ENCODE measurements at places on chromosomes 7 and 10.

DNA sequence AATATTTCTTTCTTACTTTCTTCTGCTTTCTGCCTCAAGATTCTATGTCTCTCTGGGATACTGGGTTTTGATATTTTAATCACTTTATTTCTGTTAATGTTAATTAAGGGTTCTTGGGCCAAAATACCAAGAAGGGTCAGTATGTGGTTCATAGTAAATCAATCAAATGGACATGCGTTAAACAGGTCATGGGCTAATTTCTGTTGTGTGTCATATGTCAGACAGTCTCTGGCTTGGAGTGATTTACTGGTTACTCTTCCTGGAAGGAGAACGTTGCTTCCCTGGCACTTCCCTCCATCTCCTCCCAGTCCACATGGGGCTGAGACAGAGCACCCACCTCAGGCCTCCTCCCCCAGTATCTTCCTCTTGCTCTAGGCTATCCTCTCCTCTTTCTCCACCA is 489.1 kb downstream of the SUGCT start:
- no peak for DNase-seq

- DNase-seq: no peak
These were observed 75.3 kb upstream of the PPP1R9A start for GRCh38 chr7:94832051-94832450.

DNA sequence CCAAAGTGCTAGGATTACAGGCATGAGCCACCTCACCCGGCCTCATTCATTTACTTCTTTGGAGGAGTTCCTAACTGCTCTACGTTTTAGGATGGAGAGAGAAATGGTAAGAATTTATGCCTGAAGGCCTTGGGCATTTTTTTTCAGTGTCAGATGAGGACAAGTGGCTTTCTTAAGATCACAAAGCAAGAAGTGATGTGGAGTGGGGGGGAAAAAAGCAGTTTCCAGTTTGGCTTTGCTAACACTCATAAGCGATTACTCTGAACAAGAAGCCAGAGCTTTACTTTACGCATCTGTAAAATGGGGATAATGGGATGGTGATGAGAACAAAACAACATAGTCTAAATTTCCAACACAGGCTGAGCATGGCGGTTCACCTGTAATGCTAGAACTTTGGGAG is 2.6 kb upstream of the PPIA start:
- DNase-seq: no peak

DNA sequence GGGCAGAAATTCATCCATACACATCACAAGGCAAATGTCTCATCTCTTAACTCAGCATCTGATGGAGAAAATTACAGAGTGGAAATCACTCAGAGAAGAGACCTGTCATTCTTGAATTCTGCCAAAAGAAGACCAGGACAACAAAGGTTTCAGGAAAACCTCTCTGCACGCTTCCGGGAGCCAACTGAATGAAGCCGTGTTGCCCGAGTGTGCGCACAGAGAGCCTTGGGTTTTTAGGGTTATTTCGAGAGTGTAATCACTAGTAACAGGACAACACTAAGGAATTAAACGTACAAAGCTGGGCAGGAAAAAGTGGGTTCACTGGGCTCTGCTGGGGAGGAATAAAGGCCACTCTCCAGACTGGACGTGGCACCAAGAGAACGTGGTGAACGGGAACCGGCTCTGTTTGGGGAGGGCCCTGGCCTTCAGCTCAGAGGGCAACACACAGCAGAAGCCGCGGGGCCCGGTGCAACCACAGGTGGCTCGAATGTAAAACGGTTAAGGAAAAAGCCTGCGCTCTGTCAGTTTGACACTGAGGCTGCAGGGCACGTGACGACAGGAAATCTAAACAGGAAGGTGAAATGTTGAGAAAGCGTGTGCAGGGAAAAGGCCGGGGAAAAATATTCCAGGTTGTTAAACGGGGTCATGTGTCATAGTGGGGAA is 331.5 kb downstream of the DNAJB6 start:
- DNase-seq: no peak

DNA sequence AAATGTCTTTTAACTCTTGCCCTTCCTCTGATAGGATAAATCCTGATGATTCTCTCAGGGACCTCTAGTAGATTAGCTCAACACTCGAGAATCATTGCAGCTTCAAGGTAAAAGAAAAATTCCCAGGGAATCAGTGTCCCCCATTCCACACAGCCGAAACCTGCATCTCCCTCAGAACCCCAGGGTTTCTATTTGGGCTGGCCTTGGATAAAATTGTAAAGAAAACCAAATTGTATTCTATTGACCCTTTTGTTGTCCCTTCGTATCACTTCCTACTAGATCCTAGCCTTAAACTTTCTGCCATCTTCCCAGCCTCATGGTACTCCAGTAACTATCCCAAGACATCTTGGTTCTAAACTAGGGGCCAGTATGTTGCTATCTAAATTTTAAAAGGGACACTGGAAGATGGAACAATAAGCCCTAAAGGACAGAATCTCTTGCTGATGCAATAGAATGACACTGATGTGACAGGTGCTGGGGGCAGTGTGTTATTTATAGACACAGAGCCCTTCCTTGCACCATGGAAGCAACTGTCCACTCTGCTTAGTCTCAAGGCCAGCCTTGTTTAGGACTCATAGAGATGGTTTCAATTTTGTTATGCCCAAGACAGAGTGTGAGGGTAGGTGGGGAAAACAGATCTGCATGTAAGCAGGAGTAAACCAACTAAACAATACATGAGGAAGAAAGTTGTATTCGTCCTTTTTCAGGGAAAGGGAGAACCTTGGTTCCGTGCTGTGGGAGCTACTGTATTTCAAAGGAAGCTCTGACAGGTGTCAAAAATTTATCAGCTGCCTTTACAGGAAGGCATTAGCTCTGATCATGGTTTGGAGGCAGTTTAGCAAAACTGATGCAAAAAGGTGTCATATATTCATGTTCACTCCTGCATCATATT is 7.6 kb downstream of the ASB15 start:
- no peak for DNase-seq

- no peak for DNase-seq
These were observed 28.9 kb upstream of the EZH2 start for GRCh38 chr7:148912758-148913541.

Measured in right renal cortex interstitium (tissue), 3 donors.